ENCODE measurements at places on chromosomes 7 and 10.

DNA sequence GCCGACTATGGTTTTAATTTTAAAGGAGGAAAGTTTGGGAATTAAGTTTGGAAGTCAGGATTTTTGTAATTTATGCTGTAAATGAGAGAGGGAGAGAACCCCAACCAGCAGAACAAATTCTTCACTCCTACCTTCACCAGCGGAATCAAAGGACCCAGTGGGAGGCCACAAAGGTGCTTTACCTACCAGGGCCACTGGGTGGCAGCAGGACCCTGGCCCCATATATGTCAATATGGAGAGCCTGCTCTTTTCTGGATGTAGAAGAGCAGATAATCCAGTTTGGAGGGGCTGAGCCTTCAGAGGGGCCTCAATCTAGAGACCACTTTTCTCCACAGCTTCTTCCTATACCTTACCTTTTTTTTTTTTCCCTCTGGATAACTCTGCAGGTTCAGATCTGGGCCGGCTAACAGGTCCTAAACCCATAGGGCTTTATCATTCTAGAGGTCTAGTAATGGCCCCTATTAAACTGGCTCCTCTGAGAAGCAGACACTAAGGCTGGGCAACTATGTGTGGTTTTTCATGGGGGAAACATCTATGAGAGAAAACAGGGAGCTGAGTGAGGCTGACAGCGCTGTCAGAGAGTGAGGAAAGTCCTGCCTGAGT lies 8.5 kb upstream of the SCD start:
- DNase-seq: peak; percentile 41

DNA sequence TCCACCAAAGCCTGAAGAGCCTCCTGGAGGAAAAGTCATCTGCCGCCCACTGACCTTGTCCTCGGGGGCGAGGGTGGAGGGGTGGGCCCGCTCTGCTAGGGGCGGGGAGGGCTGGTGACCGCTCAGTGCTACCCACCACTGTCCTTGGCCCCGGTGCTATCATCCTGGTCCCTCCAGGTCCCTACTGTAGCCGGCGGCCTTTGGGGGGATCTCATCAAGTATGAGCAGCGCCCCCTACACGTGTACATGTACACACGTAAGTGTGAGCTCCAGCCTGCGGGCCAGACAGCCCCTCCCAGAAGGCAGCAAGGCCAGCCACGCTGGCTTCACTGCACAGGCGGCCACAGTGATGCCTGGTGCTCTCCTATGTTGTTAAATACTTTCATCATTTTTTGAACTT lies 19.6 kb downstream of the TTYH3 start:
- DNase-seq: no peak

GRCh38 chr7:41870461-41871138 lies 167.7 kb upstream of the INHBA start:
- no peak for DNase-seq

- DNase-seq: no peak
These were observed 815 bp downstream of the GIMAP8 start for GRCh38 chr7:150451097-150451793.

- no peak for DNase-seq
These were observed 361.4 kb downstream of the KIF20B start for GRCh38 chr10:90062786-90063185.

- DNase-seq: no peak
These were observed 6.9 kb downstream of the PILRA start for GRCh38 chr7:100380196-100380595.

GRCh38 chr10:2122431-2123124 lies 385.3 kb upstream of the ADARB2 start:
- DNase-seq: no peak

GRCh38 chr7:127594490-127594889 lies 954 bp downstream of the FSCN3 start:
- DNase-seq: no peak

DNA sequence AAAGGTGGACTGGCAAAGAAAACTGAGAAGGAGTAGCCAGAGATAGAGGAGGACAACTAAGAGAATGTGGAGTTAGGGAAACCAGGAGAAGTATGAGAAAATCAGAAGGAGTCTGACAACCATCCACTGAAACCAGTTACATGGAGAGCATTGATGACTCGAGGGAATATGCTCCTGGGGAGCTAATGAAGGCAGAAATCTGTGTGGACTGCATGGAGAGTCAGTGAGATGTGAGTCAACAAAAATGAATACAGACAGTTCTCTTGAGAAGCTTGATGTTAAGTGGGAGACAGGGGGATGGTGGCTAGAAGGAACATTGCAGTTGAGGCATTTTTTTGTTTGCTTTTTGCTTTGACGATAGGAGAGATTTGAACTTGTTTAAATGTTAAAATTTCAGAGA lies 34.3 kb upstream of the ZNF32 start:
- DNase-seq: no peak

DNA sequence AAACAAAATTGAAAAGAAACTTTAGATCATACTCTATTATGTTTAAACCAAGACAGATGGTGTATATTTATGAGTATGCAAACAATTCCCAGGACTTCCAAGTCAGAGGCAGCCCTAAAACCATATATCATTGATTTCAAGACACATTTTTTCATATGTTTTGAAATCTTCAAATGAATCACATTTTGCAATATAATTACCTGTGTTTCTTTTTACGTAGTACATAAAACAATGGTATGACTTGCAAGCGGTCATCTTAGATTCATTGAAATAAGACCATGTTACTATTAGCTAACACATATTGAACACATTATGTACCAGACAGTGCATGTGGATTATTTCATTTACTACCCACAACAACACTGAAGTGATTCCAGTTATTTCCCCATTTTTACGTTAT lies 14.9 kb downstream of the SMURF1 start:
- peak; percentile 76 for DNase-seq

GRCh38 chr7:881441-882234 lies 5.3 kb downstream of the GET4 start:
- no peak for DNase-seq

- peak; percentile 86 for DNase-seq
These were observed 54.2 kb downstream of the TACR2 start for GRCh38 chr10:69362471-69362954.

DNA sequence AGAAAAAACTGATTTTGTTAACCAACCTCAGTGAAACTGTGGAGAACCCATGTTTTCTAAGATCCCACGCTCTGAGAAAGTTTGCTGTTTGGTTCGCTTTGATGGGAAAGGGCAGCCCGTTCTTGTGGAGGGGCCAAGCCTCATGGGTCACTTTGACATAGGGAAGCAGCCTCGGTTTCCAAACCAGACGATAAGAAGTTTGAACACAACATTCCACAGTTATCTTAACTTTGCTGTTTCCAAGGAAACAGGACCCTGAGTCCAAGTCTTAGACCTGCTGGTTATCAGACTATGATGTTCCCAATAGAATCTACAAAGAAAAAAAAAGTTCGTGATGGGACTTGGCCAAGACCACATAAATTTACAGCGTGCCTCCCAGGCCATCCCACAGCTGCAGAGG lies 182.3 kb downstream of the NRP1 start:
- DNase-seq: no peak

DNA sequence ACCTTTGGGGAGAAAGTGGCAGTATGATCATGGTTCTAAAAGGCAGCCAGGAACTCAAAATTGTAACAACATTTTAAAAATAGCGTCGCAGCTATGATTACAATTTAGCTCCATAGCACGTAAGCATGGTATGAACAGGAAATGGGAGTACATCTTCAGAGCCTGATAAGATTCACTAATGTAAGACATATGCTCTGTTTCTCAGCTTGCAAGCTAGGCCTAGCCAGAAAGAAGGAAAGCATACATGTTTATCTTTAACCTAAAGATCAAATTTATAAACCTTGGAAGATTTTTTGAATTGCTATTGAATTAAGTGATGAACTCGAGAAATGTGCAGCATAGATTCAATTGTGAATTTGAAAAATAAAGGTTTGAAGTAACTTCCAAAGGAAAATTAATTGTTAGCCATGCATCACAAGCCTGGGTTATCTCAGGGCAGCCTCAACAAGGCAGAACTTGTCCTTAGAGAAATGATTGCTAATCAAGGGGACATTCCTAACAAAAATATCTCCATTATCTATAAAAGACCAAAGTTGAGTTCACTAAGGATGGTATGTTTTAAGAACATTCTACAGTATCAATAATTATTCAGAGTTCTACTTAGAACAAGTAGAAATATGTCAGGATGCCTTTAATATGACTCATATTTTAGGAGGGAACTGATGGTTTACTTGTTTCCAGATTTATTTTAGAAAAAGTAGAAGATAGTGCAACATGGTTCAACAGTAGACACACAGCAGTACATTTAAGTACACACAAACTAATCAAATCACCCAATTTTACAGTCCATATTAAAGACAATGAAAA lies 38.8 kb upstream of the SEPTIN7 start:
- DNase-seq: no peak

DNA sequence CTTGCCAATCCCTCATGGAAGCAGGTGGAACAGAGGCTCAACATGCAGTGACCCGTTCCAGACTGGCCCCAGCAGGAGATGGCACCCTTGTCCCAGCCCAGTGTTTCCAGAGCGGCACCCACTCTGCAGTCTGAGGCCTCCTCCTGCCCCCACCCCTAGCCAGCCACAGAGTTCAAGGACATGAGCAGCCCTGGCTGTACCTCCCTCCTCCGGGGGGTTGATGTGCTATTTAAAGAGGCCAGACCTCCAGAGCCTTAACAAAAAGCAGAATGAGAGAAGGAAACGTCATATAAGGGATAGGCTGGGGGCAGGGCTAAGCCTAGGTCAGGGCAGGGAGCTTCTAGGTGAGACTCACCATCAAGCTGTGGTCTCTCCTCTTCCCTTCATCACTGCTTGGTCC lies 115.7 kb upstream of the NANOS1 start:
- no peak for DNase-seq

DNA sequence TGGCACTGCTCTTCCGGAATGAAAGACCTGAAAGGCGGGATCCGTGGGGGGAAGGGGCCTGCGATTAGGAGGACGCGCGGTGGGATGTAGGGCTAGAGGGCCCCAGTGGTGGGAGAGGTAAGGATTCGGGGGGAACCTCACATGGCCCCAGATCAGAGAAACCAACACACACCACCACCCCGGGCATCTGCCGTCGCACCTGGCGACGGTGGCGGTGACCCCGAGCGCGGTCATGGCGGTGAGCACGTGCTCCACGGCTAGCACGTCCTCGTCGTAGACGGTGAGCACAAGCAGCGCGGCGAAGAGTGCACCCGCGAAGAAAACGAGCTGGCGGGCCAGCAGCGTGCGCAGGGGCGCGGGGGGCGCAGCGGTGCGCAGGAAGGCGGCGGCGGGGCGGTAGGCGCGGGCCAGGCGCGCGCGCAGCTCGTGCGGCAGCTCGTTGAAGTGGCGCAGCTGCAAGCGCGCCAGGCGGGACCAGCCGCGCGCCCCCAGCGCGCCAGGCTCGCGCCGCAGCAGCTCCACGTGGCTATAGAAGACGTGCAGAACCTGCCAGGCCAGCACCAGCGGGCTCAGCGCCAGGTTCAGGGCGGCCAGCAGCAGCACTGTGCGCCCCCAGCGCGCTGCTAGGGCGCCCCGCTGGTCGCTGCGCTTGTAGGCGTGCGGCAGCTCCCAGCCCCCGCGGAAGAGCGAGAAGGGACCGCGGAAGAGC lies 5.7 kb downstream of the ATG9B start:
- no peak for DNase-seq

- no peak for DNase-seq
These were observed 55.7 kb downstream of the IKZF1 start for GRCh38 chr7:50359995-50360925.

DNA sequence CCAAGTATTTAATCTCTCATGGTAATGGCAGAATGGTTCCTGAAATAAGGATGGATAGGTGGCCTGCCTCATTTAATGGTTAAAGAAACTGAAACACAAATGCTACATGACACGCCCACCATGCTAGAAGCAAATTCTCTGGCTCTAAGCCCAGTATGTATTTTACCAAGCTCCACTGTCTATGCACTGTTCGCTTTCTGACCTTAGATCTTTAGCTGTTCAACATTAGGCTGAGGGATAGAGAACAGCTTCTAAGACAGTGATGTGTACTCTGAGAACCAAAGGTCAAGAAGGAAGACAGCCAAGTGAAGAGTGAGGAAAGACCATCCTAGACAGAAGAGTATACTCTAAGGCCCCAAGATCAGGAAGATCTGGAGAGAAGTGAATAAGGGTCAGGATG lies 26.6 kb downstream of the FAM3C start:
- peak; percentile 22 for DNase-seq

GRCh38 chr10:86311190-86311589 lies 55.4 kb downstream of the GRID1 start:
- no peak for DNase-seq

DNA sequence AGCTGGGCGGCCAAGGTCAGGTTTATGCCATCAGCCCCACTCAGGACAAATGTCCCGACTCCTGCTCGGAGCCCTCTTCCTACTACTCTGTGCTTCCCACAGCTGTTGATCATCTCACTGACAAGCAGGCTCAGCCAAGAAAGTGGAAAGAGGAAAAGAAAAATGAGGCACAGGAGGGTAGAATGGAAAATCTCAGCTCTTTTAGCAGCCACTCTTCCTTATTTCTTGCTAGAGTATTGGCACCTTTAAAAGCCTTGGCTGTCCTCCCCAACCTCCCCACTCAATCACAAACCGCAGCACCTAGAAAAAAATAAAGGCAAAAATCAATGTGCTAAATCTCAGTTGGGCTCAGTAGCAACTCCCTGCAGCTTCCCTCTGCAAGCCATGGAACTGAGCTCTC lies 35.3 kb upstream of the AGK start:
- DNase-seq: no peak

DNA sequence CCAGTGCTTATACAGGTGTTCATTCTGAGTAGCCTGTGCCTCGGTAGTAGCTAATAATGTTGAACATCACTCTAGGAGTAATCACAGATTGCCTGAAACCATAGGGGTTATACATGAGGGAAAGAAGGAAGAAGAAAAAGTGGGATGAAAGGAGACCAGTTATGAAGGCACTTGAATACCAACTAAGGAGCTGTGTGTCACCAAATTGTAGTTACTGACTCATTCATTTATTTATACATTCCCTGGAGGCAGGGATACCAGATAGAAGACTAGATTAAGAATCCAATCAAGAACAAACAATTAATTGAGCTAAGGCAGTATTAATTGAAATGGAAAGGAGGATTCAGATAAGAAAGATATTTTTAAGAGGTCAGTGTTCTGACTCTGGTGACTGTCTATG lies 129.6 kb upstream of the PRPS1L1 start:
- no peak for DNase-seq

- peak; percentile 23 for DNase-seq
These were observed 1.7 kb upstream of the MYO1G start for GRCh38 chr7:44980393-44981034.

DNA sequence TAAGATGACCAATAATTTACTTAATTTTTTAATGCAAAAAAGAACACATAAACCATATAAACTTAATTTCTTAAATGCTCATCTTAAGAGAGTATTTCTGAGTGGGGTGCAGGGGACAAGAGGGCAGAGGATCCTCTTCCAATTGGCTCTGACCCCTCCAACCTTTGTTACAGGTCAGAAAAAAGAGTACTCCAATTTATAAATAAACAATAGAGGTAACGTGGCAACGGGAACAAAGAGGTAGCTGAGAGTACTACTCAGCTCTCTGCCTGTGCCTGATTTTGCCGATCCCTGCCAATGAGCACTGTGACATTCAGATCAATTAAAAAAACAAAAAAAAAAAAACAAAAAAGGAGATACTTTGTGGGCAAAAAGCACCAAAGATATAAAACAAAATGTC lies 307.9 kb downstream of the PARD3 start:
- no peak for DNase-seq
